Smooth muscle cell of the coronary artery (primary cell): ENCODE measurements at places on chromosomes 2 and 18. TPM values are rescaled to one million over a fixed set of nuclear protein-coding genes. Genes with fewer than 3 reads are reported as not detected.

HS6ST1 gene
- 8.0 and 22.2 TPM in 2 replicates for total RNA-seq

SLC40A1 gene
- 28.9 and 359 TPM in 2 replicates for total RNA-seq

SLC5A7 gene
- total RNA-seq, result not detected in 2 replicates

TLX2 gene
- total RNA-seq, result not detected in 2 replicates

HIBCH gene
- 11.0 and 11.8 TPM in 2 replicates for total RNA-seq
